ENCODE measurements at places on chromosomes 3 and 15. TPM values are rescaled to one million over a fixed set of nuclear protein-coding genes. Genes with fewer than 3 reads are reported as not detected.

SAXO2 gene
- total RNA-seq: 0.06 TPM

HRG gene
- total RNA-seq: not detected

EPB42 gene
- not detected for total RNA-seq

EID1 gene
- 170 TPM for total RNA-seq

ALDH1A2 gene
- 2.6 TPM for total RNA-seq

SUSD5 gene
- total RNA-seq: 9.3 TPM

C3orf85 gene
- total RNA-seq: not detected

GADL1 gene
- total RNA-seq: under 0.01 TPM

MCF2L2 gene
- total RNA-seq: 1.8 TPM

DPH6 gene
- total RNA-seq: 15.5 TPM

MESP2 gene
- not detected for total RNA-seq

SAMMSON gene
- not detected for total RNA-seq

AP2M1 gene
- 554 TPM for total RNA-seq

UACA gene
- 441 TPM for total RNA-seq

PLA2G4E gene
- not detected for total RNA-seq

ZIC4 gene
- not detected for total RNA-seq

Data from bladder microvascular endothelial cell (primary cell).